ENCODE measurements at places on chromosomes 2 and 18. TPM values are rescaled to one million over a fixed set of nuclear protein-coding genes. Genes with fewer than 3 reads are reported as not detected.

The SCN9A gene
- total RNA-seq: 11.8 TPM

The PSMA8 gene
- total RNA-seq: not detected

The SERPINB4 gene
- not detected for total RNA-seq

The CYP27A1 gene
- 106 TPM for total RNA-seq

The CYP1B1 gene
- total RNA-seq: not detected

The CBLN2 gene
- not detected for total RNA-seq

The ESPNL gene
- total RNA-seq: 0.35 TPM

The ANKRD36 gene
- 6.1 TPM for total RNA-seq

The ALLC gene
- total RNA-seq: 0.11 TPM

The DQX1 gene
- 27.6 TPM for total RNA-seq

The RGPD4 gene
- total RNA-seq: not detected

The TPO gene
- total RNA-seq: not detected

The LAMA1 gene
- total RNA-seq: 0.44 TPM

The RNF125 gene
- total RNA-seq: 1.3 TPM

All from HepG2 (cell line).